Bladder microvascular endothelial cell (primary cell): ENCODE measurements at places on chromosomes 2 and 18. TPM values are rescaled to one million over a fixed set of nuclear protein-coding genes. Genes with fewer than 3 reads are reported as not detected.

The HJURP gene
- 11.0 and 17.2 TPM in 2 replicates for total RNA-seq

The TANK gene
- total RNA-seq = 60.7 and 121 TPM in 2 replicates

The CFC1 gene
- not detected in 2 replicates for total RNA-seq

The TXNDC2 gene
- total RNA-seq = not detected in 2 replicates

The ST6GAL2 gene
- total RNA-seq = 0.25 TPM in 1 of 2 replicates, not detected in the other

The RUFY4 gene
- not detected in 2 replicates for total RNA-seq

The CYRIA gene
- 17.0 and 30.8 TPM in 2 replicates for total RNA-seq

The IFIH1 gene
- 8.4 and 23.6 TPM in 2 replicates for total RNA-seq

The ABCB11 gene
- under 0.01 TPM in 2 replicates for total RNA-seq

The TRIM54 gene
- 3.1 TPM in 1 of 2 replicates, not detected in the other for total RNA-seq

The ACMSD gene
- total RNA-seq = not detected in 2 replicates

The TMEM127 gene
- total RNA-seq = 13.0 and 24.8 TPM in 2 replicates

The SERTAD2 gene
- total RNA-seq = 3.4 and 12.5 TPM in 2 replicates

The POU3F3 gene
- total RNA-seq = under 0.01 TPM in 1 of 2 replicates, not detected in the other

The RAPGEF4 gene
- 11.8 and 73.2 TPM in 2 replicates for total RNA-seq

The LMAN1 gene
- total RNA-seq = 59.9 and 99.2 TPM in 2 replicates

The ZC3H15 gene
- 51.3 and 95.6 TPM in 2 replicates for total RNA-seq

The HOXD11 gene
- total RNA-seq = not detected in 2 replicates

The AOX1 gene
- 0.97 and 2.7 TPM in 2 replicates for total RNA-seq

The RAB12 gene
- total RNA-seq = 54.1 and 75.0 TPM in 2 replicates

The AGXT gene
- total RNA-seq = under 0.01 TPM in 1 of 2 replicates, not detected in the other

The PEX13 gene
- total RNA-seq = 23.8 and 40.3 TPM in 2 replicates

The ASXL3 gene
- total RNA-seq = under 0.01 and 0.13 TPM in 2 replicates

The CCNT2 gene
- 20.2 and 44.4 TPM in 2 replicates for total RNA-seq

The MTCL1 gene
- 5.2 and 15.0 TPM in 2 replicates for total RNA-seq

The REG1B gene
- not detected in 2 replicates for total RNA-seq

The GPR148 gene
- total RNA-seq = not detected in 2 replicates

The PRSS56 gene
- total RNA-seq = not detected in 2 replicates

The MOCOS gene
- total RNA-seq = 0.19 and 0.32 TPM in 2 replicates

The CFAP221 gene
- 0.06 and 0.16 TPM in 2 replicates for total RNA-seq

The APLF gene
- 2.1 and 8.1 TPM in 2 replicates for total RNA-seq

The ATRAID gene
- 95.0 and 112 TPM in 2 replicates for total RNA-seq

The FASTKD1 gene
- total RNA-seq = 15.4 and 27.2 TPM in 2 replicates

The NR4A2 gene
- total RNA-seq = under 0.01 and 0.13 TPM in 2 replicates

The TBR1 gene
- under 0.01 TPM in 1 of 2 replicates, not detected in the other for total RNA-seq

The CDK15 gene
- not detected in 2 replicates for total RNA-seq

The CAPN13 gene
- total RNA-seq = not detected in 2 replicates

The MC4R gene
- not detected in 2 replicates for total RNA-seq

The STAT4 gene
- under 0.01 and 1.4 TPM in 2 replicates for total RNA-seq

The GDF7 gene
- 0.16 and 162 TPM in 2 replicates for total RNA-seq

The ZAP70 gene
- total RNA-seq = under 0.01 and 0.16 TPM in 2 replicates
